H7 (cell line): ENCODE measurements at places on chromosomes 12 and 14. TPM values are rescaled to one million over a fixed set of nuclear protein-coding genes. Genes with fewer than 3 reads are reported as not detected.
A peak's percentile ranks its signal among the peaks of the same experiment; 100 is the strongest.

The MANSC4 gene
- total RNA-seq: not detected in 2 replicates

The AVPR1A gene
- total RNA-seq: 0.03 TPM in 1 of 2 replicates, not detected in the other

The FAM222A gene
- total RNA-seq: 2.5 and 3.7 TPM in 2 replicates

The CLEC2B gene
- 0.18 TPM in 1 of 2 replicates, not detected in the other for total RNA-seq

DNA sequence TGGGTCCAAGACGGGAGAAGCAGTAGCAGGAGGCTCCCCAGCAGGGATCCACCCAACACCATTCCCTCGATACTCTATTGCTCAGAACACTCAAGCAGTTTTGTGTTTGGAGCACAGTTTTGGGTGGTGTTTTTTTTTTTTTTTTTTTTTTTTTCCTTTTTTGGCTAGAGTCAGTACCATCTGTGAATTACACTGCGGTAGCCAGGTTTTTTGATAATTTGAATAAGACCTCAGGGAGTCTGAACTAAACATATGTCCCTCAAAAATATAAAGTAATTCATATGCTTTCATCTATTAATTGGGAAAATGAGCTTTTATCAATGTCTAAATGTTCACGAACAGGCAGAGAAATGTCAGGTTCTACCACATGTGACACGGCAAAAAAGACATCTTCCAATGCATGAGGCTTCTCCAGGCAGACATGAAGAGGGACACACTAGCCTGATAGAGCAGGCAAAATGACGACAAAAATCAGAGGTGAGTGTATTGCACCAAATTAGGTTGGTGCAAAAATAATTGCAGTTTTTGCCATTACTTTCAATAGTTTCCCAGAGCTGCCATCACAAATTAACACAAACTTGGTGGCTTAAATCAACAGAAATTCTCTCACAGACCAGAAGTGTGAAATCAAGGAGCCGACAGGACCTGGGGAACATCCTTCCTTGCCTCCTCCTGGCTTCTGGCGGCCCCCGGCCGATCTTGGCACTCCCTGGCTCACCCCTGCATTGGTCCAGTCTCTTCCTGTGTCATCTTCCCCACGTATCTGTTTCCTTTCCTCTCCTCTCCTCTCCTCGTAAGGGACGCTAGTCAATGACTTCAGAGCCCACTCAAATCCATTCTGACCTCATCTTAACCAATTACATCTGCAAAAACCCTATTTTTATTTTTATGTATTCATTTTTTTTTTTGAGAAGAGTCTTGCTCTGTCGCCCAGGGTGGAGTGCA, 33.9 kb downstream of the FOXN3 start:
- no peak for DNase-seq

DNA sequence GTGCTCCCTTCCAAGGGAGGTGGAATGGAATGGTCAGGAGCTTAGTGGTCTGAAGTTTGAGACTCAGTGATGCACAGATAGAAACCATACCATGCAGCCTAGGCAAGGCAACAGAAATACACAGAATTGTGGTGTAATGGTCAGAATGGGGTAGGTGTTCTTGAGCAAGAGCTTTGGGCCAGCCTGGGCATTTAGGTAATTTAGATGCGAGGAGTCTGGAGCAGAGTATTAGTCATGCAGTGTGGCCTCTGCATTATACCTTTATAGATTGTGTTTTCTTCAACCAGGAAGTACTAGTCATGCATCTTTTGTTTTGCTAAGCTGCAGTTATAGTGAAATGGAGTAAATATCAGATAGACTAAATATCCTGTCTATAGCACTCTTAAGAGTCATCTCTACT, 118.3 kb downstream of the DAAM1 start:
- DNase-seq: no peak

GRCh38 chr14:78278464-78279250, 108.5 kb downstream of the NRXN3 start:
- peak; percentile 21 for DNase-seq

GRCh38 chr12:6303071-6303470, 7.4 kb upstream of the PLEKHG6 start:
- no peak for DNase-seq

GRCh38 chr12:21756699-21757098, 17.8 kb downstream of the KCNJ8 start:
- no peak for DNase-seq

GRCh38 chr12:47527816-47528215, 178.0 kb downstream of the RPAP3 start:
- DNase-seq: no peak

GRCh38 chr14:89578156-89578555, 161.1 kb upstream of the FOXN3 start:
- no peak for DNase-seq

DNA sequence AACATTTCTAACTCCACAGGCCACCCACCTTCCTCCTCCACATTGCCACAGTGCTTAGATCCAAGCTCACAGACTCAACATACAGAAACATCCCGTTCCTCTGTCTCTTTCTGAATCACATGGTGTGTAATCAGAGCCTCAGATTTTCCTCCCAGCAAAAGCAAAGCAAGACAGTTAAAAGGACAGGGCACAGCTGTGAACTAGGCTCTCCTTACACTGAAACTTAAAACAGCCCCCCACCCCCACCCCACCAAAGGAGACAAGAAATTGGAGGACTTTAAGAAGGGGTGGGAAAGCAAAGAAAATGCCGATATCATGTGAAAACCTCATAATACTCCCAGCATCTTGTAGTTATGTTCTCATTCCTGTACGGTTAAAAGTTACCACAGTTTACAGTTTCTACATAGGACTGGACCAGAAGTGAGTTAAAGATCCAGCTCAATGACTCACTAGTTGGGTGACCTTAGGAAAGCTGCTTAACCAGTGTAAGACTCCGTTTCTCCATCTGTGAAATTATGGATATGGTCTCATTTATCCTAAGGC, 4.8 kb downstream of the YBX3 start:
- DNase-seq: no peak

GRCh38 chr12:25644979-25645378, 91.9 kb upstream of the LMNTD1 start:
- no peak for DNase-seq
